CD4-positive, CD25-positive, alpha-beta regulatory T cell (primary cell): ENCODE measurements at places on chromosomes 5 and 9.

DNA sequence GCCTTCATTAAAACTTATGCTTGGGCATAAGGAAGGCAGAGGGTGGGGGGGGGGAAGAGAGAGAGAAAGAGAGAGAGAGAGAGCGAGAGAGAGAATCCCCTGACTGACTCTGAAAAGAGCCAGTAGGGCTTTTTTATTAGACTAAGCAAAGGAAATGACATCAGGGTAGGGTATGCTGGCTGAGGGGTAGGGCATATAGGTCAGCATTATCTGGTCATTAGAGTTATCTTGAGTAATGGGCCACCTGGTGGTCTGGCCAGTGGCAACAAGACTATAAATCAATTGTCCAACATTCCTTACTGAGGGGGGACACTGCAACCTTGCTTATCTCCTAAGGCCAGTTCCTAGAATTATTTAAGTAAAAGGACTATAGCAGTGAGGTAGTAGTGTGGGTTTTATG lies 67.2 kb downstream of the TSSK1B start:
- no peak for DNase-seq

GRCh38 chr5:23930985-23931384 lies 423.6 kb downstream of the PRDM9 start:
- no peak for DNase-seq

DNA sequence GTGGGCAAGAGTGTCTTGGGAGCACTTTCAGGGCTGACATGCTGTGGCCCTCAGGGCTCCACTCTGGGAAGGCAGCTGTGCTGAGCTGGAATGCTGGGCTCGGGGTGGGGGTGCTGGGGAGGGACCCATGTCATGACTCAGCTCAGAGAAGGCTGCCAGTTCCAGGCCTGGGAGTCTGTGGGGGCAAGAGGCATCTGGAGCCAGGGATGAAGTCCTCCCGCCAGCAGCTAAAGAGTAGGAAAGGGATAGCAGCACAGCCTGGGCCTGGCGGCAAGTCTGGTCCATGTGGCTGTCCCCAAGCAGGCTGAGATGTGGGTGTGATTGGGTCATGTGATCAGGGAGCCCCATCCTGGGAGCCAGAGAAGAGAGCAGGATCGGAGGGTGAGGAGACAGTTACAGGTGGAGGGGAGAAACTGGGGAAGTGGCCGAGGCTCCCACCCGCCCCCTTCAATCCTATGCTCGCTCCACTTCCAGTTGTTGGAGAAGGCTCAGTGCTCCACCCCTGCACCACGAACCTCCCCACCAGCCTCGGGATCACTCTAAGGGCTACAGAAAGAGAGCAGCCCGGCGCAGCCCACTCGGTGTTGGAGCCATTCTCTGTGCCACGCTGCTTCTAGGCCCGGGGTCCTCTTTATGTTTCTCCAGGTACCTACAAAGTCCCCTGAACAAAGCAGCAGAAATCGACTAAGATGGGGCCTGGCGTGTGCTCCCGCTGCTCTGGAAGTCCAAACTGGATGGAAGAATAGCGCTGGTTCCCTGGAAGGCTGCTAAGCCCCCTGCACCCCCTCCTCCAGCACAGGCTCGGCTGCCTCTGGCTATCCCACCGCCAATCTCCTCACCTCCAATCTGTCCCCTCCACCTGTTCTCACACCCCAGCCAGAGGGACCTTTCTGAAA lies 12.0 kb downstream of the PDGFRB start:
- DNase-seq = no peak

- peak; percentile 5 for DNase-seq
These were observed 11.0 kb downstream of the CCDC152 start for GRCh38 chr5:42767491-42768105.

DNA sequence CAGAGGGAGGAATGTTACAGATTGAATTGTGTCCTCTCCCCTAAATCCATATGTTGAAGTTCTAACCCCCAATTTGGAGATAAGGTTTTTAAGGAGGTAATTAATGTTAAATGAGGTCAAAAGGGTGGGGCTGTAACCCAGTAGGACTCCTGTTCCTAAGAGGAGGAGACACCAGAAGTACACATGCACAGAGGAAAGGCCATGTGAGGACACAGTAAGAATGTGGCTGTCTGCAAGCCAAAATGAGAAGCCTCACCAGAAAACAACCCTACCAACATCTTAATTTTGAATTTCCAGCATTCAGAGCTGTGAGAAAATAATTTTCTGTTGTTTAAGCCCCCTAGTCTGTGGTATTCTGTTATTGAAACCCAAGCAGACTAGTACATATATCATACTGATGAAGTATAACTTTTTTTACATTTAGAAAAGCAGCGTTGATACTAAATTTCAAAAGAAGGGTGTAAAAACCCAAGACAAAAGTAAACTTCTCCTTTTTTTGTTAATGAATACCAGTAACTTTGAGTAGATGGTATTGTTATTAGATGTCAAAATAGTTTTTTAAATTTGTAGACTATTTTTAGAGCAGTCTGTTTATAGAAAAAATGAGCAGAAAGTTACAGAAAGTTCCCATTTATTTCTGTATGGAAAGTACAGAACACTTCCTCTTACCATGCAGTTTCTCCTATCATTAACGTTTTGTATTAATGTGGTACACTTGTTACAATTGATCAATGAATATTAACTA lies 25.1 kb downstream of the RNF180 start:
- no peak for DNase-seq

GRCh38 chr5:12636209-12636608 lies 732.0 kb upstream of the CTNND2 start:
- no peak for DNase-seq

GRCh38 chr9:124835026-124835557 lies 18.2 kb upstream of the WDR38 start:
- no peak for DNase-seq

DNA sequence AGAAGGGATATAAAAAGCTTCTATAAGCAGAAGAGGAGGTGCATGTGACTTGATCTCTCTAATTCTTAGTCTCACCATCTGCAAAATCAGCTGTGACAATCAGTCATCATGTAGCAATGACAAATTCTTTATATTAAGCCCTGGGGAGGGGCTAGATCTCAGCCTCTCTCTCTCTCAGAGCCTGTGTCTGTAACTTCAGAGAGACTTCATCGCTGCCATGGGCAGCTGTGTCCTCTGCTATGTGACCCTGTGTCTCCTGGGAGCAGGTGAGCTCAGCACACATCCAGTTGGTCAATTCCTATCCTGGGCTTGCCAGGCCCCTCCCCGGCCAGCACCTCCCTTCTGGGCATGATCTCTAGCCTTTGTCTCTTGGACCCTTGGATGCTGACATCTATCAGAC lies 109.6 kb downstream of the ANKRD18B start:
- no peak for DNase-seq

- DNase-seq = no peak
These were observed 62.8 kb downstream of the DAB2IP start for GRCh38 chr9:121714075-121714705.

- DNase-seq = no peak
These were observed 671.8 kb downstream of the ACTL7B start for GRCh38 chr9:108184009-108184408.

GRCh38 chr9:124060844-124061605 lies 49.5 kb downstream of the LHX2 start:
- no peak for DNase-seq

GRCh38 chr5:68587171-68587570 lies 371.6 kb downstream of the PIK3R1 start:
- DNase-seq = no peak

DNA sequence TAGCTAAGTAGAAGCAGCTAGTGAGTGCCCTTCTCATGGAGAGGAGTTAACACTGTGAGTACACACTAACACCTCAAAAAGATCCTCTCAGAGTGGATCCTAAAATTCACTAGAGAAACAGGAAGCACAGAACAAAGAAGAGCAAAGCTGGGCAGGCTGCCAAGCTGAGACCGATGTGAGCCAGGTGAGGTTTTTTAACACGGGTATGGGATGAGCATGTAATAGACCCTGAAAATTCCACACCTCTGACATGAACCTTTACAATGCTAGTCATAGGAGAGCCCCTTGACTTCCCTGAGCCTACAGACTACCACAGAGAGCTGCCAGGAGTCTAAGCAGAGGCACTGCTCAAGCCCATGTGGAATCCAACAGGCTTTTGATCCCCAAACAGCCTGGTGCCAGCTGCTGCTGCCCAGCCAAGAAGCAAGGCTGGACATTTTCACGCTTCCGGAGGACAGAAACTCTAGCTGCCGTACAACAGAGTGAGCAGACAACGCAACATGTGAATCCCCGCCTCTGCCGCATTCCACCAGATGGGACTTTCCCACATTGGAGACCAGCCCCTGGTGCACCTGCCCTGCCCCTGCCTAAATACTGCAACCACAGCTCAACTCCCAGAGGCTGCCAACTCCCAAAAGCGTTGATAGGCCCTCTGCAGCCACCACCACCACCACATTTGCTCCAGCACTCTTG lies 280.8 kb downstream of the CDH10 start:
- no peak for DNase-seq

GRCh38 chr9:93505541-93506132 lies 52.3 kb upstream of the FAM120AOS start:
- DNase-seq = no peak

- peak; percentile 97 for DNase-seq
These were observed at the start of gene RAD23B for GRCh38 chr9:107282759-107283622. RAD23B (plus strand) TSS chr9:107283279; CDS start chr9:107283630, 351 bp downstream.

- no peak for DNase-seq
These were observed at the start of gene PCDHA7 for GRCh38 chr5:140833993-140834392. PCDHA7 (plus strand) TSS chr5:140834269; CDS start chr5:140834384, 115 bp downstream.

DNA sequence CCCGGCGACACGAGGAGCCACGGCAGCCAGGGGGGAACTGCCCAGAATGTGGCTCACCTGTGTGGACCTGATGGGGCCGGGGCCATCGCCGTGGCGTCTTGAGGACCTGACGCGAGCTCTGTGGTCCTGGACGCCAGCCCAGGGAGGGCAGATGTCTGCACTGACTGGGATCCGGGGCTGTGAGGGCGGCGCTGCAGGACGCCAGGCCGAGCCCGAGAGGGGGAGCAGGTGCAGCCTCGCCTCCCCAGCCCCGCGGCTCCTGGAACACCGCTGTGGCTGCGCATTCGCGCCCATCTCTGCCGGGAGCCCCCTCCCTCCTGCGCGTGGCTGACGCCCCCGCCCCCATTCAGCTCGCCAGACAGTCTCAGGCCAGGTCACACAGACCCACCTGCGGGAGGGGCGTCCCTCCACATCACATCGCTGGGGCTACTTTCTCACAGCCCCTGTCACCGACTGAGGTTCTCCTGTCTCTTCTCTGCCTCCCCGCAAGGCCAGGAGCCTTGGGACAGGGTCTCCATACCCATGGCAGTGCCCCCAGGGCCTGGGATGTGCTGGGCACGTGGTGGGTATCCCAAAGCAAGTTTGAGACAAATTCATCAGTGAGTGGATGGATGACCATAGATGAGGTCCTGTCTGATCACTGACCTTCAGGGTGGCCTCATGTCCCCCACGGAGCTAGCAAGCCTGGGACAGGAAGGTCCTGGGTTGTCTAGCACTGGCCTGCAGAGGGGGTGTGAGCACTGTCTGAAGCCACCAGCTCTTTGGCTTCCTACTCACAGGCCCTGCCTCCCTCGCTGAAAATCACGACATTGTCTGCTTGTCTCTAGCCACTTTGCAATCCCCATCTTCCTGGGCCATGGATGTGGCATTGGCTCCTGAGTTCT lies 47.3 kb downstream of the RASGEF1C start:
- no peak for DNase-seq

DNA sequence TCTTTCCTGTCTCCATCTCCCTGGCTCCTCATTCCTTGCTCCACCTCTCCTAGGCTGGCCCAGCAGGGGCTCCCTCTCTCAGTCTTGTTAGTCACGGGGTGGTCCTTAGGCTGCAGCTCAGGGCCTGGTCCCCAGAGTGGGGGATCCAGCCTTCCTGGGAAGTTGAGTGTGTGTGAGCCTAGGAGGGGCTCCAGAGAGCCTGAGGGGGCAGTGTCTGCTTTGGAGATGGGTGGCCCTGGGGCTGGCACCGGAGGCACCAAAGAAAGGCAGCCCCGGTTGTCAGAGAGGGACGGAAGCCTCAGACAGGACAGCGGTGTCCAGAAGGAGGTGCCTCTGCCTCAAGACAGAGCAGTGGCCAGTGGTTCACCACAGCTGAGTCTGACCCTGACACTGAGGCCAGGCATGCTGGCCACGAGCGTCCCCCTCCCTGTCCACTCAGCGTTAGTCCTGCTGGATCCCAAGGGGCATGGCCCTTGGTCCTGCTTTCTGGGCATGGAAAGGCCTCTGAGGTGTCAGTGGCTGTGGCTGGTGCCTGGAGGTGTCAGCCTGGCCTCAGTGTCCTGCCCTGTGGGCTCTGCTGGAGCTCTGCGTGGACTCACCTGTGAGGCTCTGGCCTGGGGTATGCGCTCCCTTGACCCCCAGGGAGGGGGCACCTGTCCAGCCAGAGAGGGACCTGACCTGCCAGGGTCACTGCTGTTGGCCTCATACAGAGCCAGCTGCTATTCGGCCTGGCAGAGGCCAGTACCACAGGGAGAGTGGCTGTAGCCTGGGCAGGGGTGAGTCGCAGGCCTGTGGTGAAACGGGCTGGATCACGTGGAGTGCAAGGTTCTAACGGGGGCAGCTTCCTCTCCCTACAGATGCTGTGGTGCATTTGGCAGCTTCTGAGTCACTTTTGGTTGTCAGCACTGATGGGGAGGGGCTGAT lies 130.6 kb downstream of the CACNA1B start:
- DNase-seq = no peak
